H9 (cell line): ENCODE measurements at places on chromosomes 7 and 10. TPM values are rescaled to one million over a fixed set of nuclear protein-coding genes. Genes with fewer than 3 reads are reported as not detected.

ANKRD61 gene
- 0.24 TPM in 1 of 2 replicates, not detected in the other for total RNA-seq

BCAP29 gene
- 30.6 and 31.3 TPM in 2 replicates for total RNA-seq

EBLN1 gene
- not detected in 2 replicates for total RNA-seq

DNA sequence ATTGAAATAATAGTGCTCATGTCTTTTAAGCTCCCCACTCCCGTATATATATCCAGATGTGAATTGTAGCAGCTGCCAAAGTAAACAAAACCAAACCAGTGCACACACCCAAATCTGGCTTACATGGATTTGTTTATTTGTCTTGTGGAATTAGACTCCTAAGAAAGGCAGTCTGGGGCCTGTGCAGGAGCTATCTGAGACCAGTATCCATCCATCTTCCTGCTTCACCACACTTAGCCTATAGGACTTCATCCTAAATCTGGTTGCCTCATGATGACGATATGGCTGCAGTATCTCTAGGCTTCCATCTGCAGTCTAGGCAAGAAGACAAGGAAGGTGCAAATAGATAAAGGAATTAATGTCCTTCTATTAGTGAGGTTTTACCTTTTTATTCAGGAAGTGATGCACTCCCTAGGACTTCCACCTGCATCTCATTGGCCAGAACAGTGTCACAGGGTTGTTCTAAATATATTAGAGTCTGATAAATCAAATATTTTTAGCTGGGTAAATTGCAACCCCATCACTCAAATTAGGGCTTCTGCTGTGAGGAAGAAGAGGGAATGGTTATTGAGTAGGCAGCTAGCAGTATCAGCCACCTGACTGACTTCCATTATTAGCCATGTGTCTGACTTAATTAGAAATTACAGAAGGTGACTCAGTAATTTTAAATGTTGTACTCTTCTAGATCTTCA is 6.0 kb downstream of the WIPF3 start:
- DNase-seq = no peak

GRCh38 chr7:12117170-12117569 is 93.9 kb upstream of the TMEM106B start:
- DNase-seq = no peak
